ENCODE measurements at places on chromosomes 3 and 15. TPM values are rescaled to one million over a fixed set of nuclear protein-coding genes. Genes with fewer than 3 reads are reported as not detected.

The SLC9C1 gene
- 0.15 TPM for polyA plus RNA-seq

- DNase-seq, result no peak
Measured at GRCh38 chr15:95086531-95087252, 855.3 kb downstream of the MCTP2 start.

The ZNF620 gene
- 1.1 TPM for polyA plus RNA-seq

The NOX5 gene
- polyA plus RNA-seq, result 0.04 TPM

- no peak for DNase-seq
Measured at GRCh38 chr3:160667452-160667851, 9.5 kb upstream of the ARL14 start.

GRCh38 chr3:37346227-37347005 lies 172.0 kb upstream of the LRRFIP2 start:
- no peak for DNase-seq

The CHRM5 gene
- polyA plus RNA-seq, result not detected

The KBTBD13 gene
- polyA plus RNA-seq, result 9.0 TPM

- DNase-seq, result peak; percentile 66
Measured at GRCh38 chr15:42084465-42085235, 9.7 kb downstream of the PLA2G4D start.

DNA sequence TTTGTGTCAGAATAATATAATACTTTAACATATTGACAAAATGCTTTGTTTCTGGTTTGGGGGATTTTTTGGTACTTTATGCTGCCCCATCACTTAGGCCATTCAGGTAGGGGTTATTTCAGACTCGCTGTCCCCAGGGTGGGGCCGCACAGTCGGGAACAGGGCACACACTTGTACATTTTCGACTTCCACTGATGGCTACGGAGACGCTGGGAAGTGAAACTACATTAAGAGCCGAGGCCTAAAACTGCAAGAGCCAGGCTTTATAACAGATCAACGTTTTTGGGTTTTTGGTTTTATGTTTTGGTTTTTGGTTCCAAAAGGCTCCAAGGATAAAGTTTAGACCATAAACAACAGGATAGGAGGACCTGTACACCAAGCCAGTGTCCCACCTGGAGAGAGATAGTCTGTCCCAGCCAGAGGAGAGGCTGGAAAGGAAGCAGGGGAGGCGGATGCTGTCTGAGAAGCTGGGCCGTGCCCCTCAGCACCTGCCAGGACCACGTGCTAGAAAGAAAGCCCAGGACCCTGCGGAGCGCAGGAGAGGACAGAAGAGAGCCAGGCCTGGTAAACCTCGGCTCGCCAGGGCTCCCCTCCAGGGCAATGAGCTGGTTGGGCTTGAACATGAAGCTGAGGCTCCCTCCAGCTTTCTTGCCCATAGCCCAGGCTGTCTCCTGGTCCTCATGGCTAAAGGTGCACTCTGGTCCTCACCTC lies 111.7 kb downstream of the CHSY1 start:
- no peak for DNase-seq

GRCh38 chr15:100642950-100643338 lies 40.6 kb downstream of the ASB7 start:
- DNase-seq, result no peak

The IFT80 gene
- 6.4 TPM for polyA plus RNA-seq

- peak; percentile 68 for DNase-seq
Measured at GRCh38 chr3:13019243-13020095, 53.8 kb downstream of the IQSEC1 start.

DNA sequence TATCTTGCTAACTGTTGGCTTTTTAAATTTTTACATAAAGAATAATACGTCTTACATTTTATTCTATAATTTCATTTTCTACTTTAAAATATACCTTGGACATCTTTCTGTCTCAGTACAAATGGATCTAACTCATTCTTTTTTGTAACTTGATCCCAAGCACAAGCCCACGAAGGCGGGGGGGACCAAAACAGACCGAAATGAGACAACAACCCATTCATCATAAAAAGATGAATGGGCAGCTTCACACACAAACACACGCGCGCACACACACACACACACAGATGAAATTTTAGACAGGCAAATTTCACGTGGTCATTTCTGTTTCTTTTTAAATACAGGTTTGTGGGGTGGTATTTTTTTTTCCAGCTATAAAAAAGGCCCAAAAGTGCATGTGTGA lies 271.3 kb upstream of the TOPAZ1 start:
- no peak for DNase-seq

The FSTL1 gene
- polyA plus RNA-seq, result 146 TPM

GRCh38 chr3:26708501-26708900 lies 85.9 kb downstream of the LRRC3B start:
- no peak for DNase-seq

DNA sequence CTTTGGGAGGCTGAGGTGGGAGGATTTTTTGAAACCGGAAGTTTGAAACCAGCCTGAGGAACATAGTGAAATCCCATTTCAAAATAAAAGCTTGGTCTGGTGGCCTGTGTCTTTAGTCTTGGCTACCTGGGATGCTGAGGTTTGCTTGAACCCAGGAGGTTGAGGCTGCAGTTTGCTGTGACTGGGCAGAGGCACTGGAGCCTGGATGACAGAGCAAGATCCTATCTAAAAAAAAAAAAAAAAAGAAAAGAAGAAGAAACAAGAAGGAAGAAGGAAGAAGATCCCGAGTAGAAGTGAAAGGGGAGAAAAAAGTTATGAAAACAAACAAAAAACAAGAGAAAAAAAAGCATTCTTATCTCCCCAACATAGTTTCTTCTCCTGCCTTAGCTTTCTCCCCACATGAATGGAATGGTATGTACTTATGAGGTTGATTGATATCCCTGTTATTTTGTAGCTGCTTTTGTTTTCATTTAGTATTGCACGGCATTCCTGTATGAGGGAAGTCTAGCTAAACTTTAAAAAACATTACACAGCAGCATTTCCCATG lies 42.4 kb downstream of the TMEM40 start:
- DNase-seq, result no peak

DNA sequence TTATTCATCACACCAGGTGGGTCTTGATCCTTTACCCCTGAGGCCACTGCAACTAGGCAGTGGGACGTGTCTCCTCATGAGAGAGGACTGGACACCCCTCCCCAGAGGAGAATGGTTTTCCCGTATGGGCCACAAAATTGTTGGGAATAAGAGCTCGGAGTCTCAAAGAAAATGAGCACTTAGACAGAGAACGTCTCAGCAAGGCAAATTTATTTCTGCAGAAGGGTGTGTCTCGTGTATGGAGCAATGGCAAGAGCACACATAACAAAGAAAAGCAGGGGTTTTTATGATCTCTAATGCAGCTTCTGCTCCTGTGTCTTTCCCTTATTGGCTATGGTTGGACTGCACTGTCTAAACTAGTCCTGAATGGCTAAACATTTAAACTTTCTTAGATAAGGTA lies 803.5 kb downstream of the PLOD2 start:
- no peak for DNase-seq

DNA sequence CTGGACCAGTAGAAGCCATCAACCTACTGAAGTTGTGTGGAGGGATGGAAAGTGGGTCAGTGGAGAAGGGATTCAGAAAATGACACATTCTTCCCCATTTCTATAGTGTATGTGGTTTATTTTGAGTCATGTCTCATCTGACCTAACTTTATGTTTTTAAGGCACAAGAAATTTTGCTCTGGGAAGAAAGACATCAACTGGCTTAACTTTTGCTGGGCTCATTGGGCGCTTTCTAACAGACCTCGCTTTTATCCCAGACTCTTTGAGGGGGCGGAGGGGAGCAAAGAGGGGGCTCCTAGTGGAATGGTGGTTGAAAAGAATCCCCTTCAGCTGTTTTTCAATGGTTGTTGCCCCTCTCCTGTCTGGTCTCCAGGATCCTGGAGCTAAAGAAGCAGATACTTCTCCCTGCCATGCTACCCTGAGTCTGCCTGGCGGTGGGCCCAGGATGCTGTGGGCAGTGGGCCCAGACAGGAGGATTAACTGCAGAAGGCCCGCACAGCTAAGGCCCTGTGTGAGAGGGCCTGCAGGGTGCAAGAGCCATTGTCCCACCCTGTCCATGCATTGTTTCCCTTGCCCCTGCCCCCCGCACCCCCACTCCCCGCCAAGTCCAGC lies 14.5 kb downstream of the CSRNP1 start:
- peak; percentile 83 for DNase-seq

DNA sequence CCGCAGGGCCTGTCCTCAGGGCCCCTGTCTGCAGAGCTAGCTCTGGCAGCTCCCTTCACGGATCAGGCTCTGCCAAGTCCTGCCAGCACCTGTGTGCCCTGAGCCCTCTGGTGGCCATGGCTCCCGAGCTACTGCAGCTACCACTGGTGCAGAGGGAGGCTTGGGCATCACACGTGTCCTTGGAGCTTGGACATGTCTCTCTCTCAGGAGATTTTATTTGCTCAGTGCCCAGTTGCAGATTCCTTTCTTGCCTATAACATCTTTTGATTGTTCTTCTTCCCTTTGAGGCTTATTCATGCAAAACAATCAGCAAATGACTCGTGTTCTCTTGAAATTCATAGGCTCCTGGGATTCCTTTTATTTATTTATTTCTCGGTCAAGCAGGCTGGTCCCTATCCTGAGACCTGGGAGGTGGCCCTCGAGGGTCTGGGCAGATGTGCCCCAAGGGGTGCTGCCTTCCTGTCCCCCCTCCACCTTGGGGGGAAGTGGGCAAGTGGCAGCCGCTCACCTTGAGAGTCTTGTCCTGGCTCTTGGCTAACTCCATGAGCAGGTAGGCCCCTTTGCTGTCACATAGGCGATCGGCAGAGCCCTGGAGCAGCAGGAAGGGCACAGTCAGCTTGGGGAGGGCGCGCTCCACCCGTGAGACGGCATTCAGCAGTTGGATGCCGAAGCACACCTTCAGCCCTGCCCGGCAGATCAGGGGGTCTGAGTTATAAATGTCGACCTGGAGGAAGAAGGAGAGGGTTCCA lies 21.9 kb downstream of the ABTB1 start:
- DNase-seq, result peak; percentile 67

The SELENOK gene
- 242 TPM for polyA plus RNA-seq

- DNase-seq, result no peak
Measured at GRCh38 chr3:85297291-85297690, 338.5 kb downstream of the CADM2 start.

DNA sequence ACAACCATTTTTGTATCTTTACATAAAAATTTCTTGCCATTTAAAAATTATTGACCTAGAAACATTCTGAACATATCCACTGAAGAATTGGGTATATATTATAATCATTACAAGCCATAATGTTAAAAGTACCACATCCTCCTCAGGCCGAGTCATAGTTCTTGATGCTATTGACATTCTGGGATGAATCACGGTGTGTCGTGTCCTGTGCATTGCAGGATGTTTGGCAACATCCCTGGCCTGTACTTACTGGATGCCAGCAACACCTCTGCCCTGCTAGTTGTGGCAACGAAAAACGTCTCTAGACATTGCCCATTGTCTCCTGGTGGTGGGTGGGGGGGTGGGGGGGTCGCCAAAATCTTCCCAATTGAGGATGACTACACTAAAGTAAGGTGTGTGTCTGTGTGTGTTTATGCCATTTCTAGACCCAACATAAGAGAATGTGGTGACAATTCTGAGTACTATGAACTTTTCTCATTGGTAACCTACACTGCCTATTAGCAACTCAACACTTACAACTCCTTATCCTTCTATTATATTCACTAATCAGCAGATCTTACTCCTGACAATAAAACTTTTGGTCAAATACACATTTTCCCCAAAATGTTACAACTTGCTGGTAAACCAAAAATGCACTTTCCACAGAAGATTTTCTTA lies 471.6 kb downstream of the FOXP1 start:
- DNase-seq, result no peak

DNA sequence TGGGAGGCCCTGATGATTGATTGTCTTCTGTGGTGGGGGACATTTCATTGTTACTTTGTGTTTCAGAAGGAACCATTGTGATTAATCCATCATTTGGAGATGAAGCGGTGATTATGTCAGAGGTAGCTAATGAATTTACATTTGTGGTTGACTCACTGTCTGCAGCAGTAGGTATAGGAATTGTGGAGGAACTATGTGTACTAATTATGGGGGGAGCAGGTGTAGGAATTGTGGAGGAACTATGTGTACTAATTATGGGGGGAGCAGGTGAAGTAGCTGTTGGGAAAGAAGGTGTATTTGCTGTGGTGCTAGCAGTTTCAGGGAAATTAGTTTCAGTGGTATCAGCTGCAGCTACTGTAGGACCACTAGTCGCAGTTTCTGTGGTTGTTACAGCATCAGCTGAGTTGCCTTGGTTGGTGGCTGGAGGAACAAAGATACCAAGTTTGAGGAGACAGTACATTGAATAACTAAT lies 6.9 kb downstream of the MUC13 start:
- DNase-seq, result no peak

The SYNPR gene
- polyA plus RNA-seq, result not detected

The CHST2 gene
- 0.84 TPM for polyA plus RNA-seq

Measured in heart left ventricle (tissue), 16 donors.